ENCODE measurements at places on chromosomes 6 and 20.

- DNase-seq, result no peak
Measured at GRCh38 chr6:11876934-11877433, 98.4 kb upstream of the ADTRP start.

DNA sequence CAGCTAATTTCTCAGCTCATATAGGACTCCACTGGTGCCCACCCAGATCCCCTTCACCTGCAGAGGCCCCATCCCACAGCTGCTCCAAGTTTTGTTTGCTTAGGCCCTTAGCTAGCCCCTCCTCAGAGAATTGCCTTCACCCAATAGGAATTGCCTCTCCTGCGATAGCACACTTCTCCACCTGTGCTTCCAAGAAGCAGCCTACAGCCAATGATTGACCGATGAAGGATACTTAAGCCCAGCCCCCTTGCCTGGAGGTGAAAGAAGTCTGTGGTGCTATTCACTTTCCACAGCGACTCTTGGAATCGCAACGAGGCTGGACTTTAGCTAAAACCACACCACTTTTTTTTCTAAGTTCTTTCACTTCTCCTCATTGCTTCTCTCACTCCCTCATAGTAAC is 353.2 kb upstream of the BTBD3 start:
- no peak for DNase-seq

DNA sequence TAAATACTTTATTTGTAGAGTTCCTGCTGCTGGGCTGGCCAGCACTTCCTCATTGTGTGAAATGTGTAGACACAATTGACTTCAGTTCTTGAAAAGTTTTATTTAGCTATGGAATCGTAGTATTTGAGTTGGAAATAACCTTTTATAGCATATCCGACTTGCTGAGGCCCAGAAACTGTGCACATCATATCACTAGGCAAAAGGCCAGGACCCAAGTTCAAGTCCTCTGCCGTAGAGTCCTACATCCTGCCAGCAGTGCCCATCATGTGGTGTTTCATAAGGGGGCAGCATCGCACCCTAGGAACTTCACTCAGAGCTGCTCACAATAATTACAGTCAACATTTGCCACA is 207.7 kb upstream of the SNX9 start:
- DNase-seq, result no peak

GRCh38 chr6:44730771-44731391 is 343.4 kb downstream of the CDC5L start:
- DNase-seq, result no peak

DNA sequence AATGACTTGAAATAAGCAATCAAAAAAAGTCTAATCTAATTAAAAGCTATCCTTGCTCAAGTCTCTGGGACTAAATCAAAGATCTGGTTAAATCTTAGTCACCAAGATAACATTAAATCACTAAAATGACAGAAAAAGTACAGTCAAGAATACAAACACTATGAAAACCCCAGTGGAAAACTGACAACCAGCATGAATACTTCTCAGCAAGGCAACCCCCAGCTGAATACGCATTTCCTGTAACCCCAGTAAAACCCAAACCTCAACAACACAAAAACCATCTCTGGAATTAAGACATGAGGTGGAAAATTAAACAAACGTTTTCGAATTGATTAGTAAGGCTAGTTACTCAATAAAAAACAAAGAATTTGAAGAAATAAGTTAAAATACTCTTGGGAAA is 23.7 kb upstream of the ZC3H12D start:
- no peak for DNase-seq

DNA sequence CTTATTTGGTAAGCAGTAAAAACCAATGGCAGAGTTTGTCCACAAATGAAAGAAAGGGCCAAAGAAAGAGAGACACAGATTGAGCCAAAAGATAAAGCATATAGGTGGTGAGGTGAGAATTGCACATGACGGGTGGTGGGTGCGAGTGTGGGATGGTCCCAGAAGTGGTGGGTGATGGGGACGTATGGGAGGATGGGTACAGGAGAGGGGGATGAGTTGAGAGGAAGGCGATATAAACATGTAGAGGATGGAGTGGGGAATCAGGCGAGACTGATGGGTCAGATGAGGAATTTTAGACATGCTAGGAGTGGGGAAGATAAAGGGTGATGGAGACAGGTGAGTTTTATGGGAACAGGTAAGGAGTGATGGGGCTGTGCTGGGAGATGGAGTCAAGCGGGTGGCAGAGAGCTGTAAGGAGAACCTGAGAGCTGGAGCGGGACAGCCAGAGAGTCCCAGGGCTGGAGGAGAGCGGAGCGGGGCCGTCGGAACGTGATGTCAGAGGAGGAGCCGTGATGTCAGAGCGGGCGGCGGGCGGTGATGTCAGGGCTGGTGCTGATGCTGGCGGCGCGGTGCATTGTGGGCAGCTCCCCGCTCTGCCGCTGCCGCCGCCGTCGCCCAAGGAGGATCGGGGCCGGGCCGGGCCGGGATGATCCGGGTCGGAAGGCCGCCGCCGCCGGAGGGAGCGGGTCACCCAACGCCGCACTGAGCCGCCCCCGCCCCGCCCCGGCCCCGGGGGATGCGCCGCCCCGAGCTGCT is at the start of gene TTBK1:
Gene TTBK1 (plus strand): TSS at position 574 of the 756 bp plus-strand sequence. CDS start 3,180 bp downstream, outside the sequence.
- peak; percentile 49 for DNase-seq

GRCh38 chr6:7410851-7411250 is 21.2 kb downstream of the RIOK1 start:
- DNase-seq, result no peak

GRCh38 chr6:110699780-110700179 is 115.5 kb downstream of the CDK19 start:
- DNase-seq, result no peak

GRCh38 chr6:83735461-83735860 is 26.6 kb upstream of the SNAP91 start:
- DNase-seq, result no peak

GRCh38 chr6:1522779-1523178 is 86.9 kb upstream of the FOXC1 start:
- no peak for DNase-seq

All from activated CD8-positive, alpha-beta T cell treated with anti-CD3 and anti-CD28 coated beads, Interleukin-2, amount 10 ng/mL, durations not matched to agents 7 days and 5 days (primary cell).